ENCODE measurements at places on chromosomes 1 and 21.

GRCh38 chr1:214934045-214934444 is 148.5 kb upstream of the KCNK2 start:
- DNase-seq: no peak

GRCh38 chr1:245292553-245292952 is 137.8 kb downstream of the KIF26B start:
- peak; percentile 82 for DNase-seq

- DNase-seq: peak; percentile 84
Observed at GRCh38 chr1:159084867-159085266, 8.3 kb upstream of the AIM2 start.

DNA sequence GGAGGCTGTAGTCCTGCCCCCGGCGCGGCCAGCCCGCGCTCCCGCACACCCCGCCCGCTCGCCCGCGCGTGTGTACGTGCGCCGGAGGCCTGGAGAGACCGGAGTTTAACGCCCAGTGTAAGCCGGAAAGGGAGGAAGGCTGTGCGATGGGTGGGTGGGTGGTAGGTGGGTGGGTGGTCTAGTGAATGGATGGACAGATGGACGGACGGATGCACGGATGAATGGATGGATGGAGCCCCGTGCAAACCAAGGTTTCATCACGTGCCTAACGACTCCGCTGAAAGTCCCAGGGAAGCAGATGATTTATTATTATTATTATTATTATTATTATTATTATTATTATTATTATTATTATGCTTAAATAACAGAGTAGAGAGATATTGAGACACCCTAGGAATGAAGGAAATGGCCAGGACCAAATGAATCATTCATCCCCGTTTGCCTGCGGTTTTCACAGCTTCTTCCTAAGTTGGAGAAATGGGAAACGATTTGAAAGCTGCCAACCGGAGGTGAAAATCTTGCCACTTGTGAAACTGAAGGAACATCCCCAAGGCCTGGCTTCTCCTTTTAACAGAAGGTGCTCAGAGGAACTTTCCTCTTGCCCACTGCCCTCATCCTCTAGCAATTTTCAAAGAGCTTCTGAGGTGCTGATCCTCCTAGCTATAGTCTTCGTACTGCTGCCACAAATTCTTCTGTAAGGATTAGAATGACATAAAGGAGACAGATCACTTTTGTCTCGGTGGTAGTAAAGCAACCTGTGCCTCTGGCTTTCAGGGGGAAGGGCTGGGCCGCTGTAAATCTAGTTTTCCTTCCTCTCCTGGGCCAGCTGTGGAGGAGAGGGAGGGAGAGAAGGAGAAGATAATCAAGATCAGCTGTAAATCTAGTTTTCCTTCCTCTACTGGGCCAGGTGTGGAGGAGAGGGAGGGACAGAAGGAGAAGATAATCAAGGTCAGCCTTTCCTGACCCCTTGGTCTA is 648 bp upstream of the RGS7 start:
- DNase-seq: no peak

DNA sequence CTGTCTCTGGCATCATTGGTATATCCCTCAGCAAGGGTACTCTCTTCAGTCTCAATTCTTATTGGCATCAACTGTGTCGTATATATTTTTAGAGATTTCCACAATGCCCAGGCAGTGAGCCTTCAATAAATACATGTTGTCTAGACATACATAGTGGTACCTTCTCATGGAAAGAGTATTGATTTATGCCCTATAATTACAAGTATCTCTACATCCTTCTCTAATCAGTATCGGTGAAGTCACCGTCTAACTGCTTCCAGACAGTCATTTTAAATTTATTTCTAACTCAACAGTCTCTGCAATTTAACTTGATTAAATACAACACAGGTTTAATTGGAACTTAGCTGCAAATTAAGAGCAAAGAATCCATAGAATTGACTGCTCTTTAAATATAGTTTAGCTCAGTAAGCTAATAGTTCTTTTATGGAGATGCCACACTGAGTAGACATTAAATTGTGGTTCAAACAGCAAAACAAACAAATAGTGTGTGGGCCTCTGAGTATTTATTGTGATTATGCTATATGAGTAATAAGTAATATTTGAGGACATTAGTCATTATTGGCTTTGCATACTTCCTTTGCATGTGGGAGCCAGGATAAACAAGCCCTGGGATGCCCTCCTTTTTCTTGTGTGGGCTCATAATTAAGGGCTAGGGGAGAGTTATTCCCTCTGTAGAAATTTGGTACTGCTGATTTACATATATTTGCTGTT is 126.9 kb upstream of the DUSP10 start:
- DNase-seq: no peak

GRCh38 chr1:59195151-59195550 is 101.7 kb upstream of the FGGY start:
- no peak for DNase-seq

- no peak for DNase-seq
Observed at GRCh38 chr1:155179112-155180031, 5.7 kb downstream of the TRIM46 start.

DNA sequence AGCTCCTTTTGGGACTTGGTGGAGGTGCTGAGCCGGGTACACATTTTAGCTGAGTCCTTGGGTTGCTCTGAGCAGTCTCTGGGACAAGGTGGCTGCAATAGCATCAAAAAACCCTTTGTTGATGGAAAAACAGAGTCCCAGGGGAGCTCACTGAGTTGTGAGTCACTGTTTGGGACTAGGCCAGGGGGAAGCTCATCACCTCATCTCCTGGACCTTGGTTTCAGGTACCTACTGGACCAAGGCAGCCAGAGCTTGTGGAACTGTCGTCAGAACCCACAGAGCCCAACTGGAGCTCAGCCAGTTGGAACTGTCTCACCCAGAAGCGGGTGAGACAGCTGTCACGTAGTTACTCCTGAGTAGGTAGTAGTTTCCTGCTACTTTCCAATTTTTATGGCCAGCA is 146.7 kb downstream of the HLX start:
- no peak for DNase-seq

Data from HL-60 (cell line).